Activated CD4-positive, alpha-beta T cell treated with anti-CD3 and anti-CD28 coated beads for 24 hours (primary cell): ENCODE measurements at places on chromosomes 12 and 14.

- no peak for DNase-seq
Observed at GRCh38 chr14:53249059-53249458, 95.9 kb upstream of the DDHD1 start.

DNA sequence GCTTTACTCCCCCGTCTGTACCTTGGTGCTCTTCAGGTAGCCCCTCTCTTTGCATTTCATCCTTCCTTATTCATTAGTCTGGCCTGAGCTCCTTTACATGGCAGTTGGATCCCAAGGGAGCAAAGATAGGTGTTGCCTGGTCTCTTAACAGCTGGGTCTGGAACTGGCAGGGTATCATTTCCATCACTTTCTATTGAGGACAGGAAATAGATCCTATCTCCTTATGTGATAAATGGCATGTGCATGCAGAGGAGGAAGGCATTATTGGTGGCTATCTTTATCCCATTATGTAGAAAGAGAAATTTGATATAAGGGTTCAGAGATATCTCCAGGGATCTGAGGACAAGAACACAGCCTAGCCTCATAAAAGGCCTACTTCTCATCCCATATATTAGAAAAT, 54.6 kb upstream of the OAS1 start:
- no peak for DNase-seq

GRCh38 chr14:56002342-56002741, 115.9 kb upstream of the PELI2 start:
- no peak for DNase-seq

GRCh38 chr12:11780521-11781101, 131.1 kb downstream of the ETV6 start:
- DNase-seq, result no peak

DNA sequence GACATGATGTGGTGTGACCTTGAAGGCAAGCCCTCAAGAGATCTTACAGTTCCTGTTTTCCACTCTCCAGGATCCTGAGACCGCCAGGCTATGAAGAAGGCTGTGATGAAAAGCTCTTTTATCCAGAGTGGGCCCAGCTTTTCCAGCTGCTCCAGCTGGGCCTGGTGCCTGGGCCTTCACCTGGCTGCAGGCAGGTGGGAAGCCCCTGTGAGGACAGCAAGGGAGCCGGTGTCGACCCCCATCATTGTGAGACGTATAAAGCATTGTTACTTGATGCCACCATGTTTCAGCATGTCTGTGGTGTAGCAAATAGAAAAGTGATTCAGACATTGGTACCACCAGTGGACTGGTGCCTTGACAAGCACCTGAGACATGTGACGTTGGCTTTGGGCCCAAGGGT, 190.2 kb downstream of the KIF26A start:
- DNase-seq, result no peak

DNA sequence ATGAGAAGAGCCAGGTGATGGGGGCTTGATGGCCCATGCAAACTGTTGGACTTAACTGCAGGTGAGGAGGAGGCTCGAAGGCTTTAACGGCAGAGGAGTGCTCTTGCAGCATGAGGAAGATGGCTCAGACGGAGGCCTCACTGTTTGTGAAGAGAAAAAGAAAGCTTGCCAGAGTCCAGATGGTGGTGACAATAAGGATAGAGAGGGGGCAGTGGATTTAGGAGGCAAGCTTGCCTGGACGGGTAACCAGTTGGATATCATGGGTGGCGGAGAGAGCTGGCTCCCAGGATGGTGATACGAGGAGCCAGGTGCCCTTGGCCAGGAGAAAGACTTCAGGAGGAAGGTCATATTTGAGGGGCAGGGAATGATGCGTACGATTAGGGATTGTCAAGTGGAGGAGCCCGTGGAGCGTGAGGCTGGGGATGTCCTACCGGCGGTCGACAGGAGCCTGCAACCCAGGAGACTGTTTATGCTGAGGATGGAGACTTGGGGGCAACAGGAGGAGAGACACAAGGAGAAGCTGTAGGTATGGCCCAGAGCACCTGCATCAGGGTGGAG, 71.8 kb downstream of the CACNA1C start:
- DNase-seq, result no peak

- no peak for DNase-seq
Observed at GRCh38 chr12:99059824-99060511, 414.9 kb downstream of the APAF1 start.

- DNase-seq, result no peak
Observed at GRCh38 chr12:71772735-71773134, 18.1 kb downstream of the RAB21 start.

- no peak for DNase-seq
Observed at GRCh38 chr12:107436376-107436775, 249.2 kb upstream of the PWP1 start.

GRCh38 chr12:97016163-97016562, 109.1 kb downstream of the NEDD1 start:
- DNase-seq, result no peak

DNA sequence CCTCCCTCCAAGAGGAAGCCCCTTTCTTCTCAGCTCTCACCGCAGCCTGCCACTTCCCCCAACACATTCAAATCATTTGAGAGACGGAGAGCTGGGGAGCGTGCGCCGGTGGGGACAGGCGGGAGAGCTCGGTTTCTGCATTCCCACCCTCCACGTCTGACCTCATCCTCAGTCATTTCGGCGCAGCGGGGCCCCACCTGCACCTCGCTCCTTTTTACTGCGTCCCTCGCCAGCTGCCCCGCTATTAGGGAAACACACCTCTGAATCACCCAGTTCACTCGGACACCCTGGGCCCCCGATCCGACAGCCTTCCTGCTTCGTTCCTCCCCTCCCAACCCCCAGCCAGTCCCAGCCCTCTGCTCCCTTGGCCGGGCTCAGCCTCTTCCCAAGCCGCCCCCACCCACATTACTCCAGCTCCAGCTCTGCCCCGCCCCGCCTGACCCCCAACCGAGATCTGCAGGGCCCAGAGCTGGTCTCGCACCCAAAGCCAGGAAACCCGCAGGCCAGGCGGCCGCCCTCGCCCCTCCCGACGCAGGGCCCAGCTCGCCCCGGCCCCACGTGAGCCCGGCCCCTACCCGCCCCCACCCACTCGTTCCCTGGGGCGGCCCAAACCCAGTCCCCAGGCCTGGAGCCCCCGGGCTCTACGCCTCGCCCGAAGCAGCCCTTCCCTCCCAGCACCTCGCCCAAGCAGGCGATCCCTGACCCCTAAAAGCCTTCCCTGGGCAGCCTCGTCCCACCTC, 783 bp downstream of the CORO1C start:
- DNase-seq, result peak; percentile 42

DNA sequence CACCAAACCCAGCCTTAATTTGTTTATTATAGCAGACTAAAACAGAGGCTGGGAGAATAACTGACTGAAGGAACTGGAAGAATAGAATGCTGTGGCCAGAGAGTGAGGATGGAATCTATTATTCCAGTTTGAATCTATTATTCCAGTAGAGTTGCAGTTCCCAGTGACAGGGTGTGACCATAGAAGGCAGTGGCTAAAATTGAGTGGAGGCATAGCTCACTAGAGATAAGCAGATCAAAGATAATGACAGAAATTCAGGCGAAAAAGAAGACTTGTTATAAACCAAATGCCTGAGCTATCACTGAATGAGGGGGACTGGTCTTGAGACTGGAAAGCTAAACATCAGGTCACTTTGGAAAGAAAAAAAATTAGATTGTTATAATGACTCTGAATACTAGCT, 26.0 kb upstream of the SNX6 start:
- no peak for DNase-seq

- no peak for DNase-seq
Observed at GRCh38 chr12:110251381-110251780, 29.7 kb upstream of the ATP2A2 start.

DNA sequence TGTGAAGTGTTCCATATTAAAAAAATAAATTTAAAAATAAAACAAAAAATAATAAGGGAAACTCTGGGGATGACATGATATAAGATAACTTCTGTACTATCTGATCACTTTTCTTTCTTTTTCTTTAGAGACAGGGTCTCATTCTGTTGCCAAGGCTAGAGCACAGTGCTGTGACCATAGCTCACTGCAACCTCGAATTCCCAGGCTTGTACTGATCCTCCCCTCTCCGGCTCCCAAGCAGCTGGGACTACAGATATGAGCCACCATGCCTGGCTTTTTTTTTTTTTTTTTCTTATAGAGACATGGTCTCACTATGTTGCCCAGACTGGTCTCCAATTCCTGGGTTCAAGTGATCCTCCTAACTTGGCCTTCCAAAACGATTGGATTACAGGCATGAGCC, 10.4 kb upstream of the MIPOL1 start:
- DNase-seq, result no peak

DNA sequence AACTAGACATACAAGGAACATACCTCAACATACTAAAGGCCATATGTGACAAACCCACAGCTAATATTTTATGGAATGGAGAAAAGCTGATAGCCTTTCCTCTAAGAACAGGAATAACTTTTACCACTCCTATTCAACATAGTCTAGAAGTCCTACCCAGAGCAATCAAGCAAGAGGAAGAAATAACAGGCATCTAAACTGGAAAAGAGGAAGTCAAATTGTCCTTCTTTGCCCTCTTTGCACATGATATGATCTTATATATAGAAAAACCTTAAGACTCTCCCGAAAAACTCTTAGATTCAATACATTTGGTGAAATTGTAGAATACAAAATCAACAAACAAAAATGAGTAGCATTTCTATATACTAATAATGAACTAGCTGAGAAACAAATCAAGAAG, 110.0 kb downstream of the ATP23 start:
- no peak for DNase-seq

DNA sequence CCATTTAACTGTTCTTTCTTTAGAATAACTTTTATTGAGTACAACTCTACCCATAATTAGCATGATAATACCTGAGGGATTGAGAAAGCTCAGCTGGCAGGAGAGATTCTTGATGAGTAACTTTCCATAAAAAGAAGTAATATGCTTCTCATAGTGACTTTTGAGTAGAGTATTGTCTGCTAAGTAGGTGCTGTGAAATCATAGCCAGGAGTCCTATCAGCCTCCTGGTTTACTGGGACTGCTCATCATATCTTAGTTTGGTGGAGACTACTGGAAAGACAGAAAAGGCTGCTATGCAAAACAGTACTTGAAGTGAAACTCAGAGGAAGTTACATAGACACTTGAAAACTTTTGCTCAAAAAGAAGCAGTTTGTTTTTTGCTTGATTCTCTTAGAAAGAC, 113.3 kb upstream of the ATP2B1 start:
- no peak for DNase-seq

DNA sequence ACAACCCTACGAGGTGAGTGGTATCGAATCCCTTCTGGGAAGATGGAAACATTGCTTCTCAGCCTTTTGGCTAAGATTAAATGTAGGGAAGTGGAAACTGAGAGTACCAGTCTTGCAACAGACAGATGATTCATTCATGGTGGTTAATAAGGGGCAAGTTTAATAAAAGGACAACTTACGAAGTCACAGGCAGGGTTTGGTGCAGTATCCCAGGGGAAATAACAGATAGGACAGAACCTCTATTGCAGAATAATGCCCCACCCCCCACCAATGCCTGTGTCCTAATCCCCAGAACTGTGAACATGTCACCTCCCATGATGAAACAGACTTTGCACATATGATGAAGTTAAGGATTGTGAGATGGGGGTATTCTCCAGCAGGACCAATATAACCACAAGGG, 212.5 kb downstream of the TBX5 start:
- no peak for DNase-seq

DNA sequence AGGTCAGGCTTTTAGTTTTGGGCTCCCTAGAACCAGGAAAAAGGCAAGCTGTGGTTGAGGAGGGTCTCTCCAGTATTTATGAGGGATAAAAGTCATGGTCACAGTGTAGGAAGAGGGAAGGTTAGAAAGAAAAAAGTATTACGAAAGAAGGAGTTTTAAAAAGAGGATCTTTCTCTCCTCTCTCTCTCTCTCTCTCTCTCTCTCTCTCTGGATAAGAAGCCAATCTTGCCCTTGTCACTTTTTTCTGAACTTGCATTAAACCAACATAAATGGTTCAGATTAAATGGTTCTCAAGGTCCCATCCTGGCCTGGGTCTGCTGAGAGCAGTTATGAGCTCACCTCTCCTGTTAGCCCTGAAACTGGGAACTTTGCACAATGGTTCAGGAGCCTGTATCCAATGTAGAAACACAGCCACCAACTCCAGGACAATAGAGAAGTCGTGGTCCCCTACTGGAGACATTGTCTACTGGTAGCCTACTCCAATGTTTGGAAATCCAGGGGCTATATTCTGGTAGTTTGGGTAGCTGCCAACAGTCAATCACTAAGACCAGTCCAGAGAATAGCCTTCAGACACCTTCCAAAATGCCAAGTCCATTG, 131.9 kb downstream of the DAD1 start:
- DNase-seq, result no peak

GRCh38 chr12:132608231-132609171, 1.9 kb downstream of the LRCOL1 start:
- DNase-seq, result no peak

DNA sequence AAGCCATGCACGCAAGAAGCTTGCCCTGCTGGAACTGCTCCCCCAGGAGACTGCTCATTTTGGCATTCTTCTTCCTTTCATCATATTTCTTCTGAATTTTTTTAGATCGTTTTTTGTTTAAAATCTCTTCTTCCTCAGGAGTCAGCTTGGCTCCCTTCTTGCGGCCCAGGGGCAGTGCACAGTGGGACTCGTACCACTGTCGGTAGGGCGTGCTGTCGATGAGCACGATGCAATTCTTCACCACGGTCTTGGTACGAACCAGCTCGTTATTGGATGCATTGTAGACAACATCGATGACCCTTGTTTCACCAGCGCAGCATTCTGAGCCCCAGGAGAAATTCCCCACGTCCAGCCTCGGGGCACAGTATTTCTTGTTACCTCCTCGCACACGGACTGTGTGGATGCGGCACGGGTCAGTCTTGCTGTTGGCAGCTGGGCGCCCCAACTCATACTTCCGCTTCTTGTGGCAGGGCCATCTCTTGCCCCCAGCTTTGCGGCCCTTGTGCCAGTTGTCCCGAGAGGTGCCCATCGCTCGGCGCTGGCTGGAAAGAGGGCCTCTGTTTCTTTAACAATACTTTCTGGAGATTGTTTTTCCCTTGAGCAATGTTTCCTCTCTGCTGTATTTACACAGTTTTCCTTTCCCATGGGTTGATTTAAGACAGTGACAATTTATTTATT, 452.4 kb downstream of the TMEM121 start:
- no peak for DNase-seq
